ENCODE measurements at places on chromosomes 12 and 14.

- no peak for DNase-seq
Measured at GRCh38 chr12:53308276-53308675, 8.8 kb downstream of the MYG1 start.

DNA sequence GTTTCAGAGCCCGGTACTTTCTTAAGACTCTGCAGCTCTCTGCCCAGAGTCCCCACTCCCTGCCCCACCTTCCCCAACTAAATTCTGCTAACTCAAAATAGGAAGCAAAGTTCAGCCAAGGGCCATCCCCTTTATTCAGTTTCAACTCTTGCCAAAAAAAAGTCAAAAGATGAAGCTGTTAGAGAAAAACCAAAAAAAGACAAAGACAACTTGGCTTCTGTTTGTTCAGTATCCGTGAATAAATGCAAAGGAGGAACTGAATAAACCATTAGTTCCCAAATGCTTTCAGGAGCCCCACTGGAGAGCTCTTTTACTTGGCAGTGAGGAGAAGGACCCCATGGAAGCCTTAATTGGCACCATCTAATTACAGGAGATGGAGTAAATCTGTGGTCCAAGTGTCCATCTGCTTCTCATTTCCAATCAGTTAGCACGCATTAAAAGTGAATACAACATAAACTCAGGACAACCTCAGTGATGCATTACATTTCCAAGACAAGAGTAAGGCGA lies 155.4 kb upstream of the GZMB start:
- no peak for DNase-seq

- no peak for DNase-seq
Measured at GRCh38 chr12:111677186-111677585, 8.6 kb downstream of the BRAP start.

GRCh38 chr14:103738701-103739451 lies 23.3 kb downstream of the ZFYVE21 start:
- DNase-seq: no peak

- no peak for DNase-seq
Measured at GRCh38 chr12:3753544-3754284, 805 bp upstream of the CRACR2A start.

DNA sequence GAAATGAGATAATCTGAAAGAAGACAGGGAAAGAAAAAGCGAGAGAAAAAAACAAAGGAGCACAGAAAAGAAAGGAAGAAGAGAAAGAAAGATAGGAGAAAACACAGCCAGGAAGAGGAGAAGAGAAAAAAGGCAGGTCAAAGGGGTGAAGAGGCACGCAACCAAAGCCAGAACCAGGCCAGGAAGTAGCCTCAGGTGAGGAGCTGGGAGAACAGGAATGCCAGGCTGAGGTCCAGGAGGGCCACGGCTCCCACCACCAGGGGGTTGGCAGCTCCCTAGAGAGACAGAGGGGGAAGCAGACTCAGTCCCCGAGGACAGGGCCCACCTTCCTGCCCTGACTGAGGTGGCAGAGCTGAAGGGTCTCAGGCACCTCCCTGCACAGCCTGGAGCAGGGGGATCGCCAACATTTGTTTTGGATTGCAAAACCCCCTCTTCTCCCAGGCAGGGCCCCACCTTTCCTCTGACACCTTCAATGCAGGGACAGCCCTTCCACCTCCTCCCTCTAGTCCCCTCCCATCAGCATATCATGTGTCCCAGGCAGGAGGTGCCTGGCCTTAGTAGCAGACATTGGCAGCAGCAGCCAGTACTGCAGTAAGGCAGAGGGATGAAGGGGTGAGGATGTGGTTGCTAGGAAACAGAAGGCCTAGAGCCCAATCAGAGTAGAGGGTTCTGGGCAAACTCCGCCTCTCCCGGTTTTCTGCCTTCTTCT lies 2.0 kb upstream of the AP1G2 start:
- DNase-seq: no peak

DNA sequence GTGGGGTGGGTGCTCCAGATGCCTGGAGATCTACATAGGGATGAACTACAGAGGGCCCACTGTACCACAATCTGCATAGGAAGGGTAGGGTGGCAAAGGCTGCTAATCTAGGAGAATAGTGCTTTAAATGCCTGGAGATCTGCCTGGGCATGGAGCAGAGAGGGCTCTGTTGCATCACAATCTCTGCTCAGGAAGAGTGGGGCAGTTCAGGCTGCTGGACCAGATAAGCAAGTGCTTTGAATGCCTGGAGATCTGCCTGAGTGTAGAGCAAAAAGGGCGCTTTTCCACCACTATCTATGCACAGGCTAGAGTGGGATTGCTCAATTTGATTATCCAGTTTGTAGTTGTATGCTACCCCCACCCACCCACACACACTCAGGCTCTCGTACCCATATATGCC lies 886.3 kb upstream of the SEL1L start:
- no peak for DNase-seq

- no peak for DNase-seq
Measured at GRCh38 chr14:72559669-72560255, 334.1 kb downstream of the DPF3 start.

- DNase-seq: no peak
Measured at GRCh38 chr12:41515953-41516352, 327.8 kb downstream of the PDZRN4 start.

GRCh38 chr14:33733721-33734120 lies 217.2 kb downstream of the EGLN3 start:
- no peak for DNase-seq

GRCh38 chr14:65241125-65241752 lies 138.9 kb upstream of the MAX start:
- no peak for DNase-seq

DNA sequence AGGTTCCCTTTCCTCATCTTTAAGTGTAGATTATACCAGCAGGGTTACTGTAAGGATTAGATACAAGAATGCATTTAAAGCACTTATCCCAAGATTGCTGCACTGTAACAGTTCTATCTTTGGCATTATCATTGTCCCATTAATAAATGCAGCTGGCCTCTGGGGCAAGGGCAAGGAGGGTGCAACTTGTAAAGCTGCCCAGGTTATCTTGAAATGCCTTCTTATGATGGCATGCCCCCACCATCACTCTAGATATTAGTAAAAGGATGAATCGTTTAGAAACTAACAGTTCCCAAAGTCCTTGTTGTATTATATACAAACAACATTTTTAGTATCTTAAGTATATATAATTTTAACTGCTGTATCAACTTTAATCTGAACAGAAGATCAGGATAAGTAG lies 6.8 kb downstream of the LTA4H start:
- no peak for DNase-seq

GRCh38 chr12:89884416-89884898 lies 175.8 kb upstream of the ATP2B1 start:
- no peak for DNase-seq

GRCh38 chr12:60468546-60468945 lies 872.7 kb downstream of the SLC16A7 start:
- DNase-seq: no peak

GRCh38 chr14:71474301-71475265 lies 457.6 kb upstream of the RGS6 start:
- DNase-seq: no peak

- DNase-seq: no peak
Measured at GRCh38 chr14:94239406-94239805, 53.7 kb downstream of the SERPINA10 start.

GRCh38 chr12:57985685-57986084 lies 44.3 kb downstream of the ATP23 start:
- DNase-seq: no peak

DNA sequence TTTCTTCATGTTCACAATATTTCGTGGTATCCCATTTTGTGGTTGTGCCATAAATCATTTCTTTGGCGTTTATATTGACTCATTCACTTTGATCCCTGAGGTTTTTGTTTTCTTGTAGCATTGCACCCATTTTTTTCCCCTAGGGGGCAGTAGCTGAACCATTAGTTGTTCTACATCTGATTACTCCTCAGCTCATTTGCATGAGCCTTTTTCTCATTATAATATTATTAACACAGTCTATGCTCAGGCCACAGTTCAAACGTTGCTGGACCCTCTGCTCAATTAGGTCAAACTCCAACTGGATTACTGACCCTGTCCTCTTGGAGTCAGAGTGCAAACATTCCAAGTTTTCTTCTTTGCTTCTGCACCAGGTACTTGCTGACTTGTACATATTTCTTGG lies 475.4 kb upstream of the SEL1L start:
- no peak for DNase-seq

DNA sequence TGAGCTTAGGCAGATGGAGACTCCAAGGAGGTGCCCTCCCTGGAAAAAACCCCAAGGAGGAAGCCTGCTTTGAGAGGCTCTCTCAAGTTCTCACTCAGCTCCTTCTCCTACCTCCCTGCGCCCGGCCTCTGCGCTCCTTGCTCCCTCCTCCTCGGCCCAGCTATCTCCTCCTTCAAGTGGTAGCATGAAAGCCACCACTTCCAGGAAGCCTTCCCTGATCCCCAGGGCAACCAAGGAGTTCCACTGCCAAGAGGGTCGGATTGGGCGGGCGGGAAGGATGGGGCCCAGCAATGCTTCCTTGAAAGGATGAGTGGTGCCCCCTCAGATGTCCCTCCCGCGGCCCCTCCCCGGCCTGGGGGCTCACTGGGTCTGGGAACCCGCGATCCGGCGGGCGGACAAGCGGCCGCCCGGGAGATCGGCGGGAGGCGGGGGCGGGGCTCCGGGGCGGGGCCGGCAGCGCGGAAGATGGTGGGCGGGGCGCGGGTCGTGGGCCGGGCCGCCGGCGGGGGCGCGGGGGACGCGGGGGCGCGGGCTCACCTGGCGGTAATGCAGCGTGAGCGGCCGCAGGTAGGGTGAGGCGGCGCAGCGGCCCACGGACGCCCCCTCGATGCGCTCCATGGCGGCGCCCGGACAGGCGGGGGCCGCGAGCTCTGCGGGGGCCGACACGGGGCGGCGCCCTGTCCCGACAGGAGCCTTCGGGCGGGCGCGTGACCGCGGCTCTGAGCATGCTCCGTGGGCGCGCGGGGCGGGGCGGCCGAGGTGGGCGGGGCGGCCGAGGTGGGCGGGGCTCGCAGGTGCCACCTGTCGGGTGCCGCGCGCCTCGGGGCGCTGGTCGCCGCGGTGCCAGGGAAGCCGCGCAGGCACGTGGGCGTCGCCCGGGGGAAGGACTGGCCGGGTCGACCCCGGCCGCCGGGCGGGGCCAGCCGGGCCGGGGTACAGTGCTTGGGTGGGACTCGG lies at the start of gene NUDT14:
NUDT14 (minus strand) TSS at position 721 of the 957 bp plus-strand sequence; CDS start at position 618, 103 bp downstream.
- DNase-seq: peak; percentile 86

- no peak for DNase-seq
Measured at GRCh38 chr12:38956337-38956736, 50.9 kb upstream of the CPNE8 start.

DNA sequence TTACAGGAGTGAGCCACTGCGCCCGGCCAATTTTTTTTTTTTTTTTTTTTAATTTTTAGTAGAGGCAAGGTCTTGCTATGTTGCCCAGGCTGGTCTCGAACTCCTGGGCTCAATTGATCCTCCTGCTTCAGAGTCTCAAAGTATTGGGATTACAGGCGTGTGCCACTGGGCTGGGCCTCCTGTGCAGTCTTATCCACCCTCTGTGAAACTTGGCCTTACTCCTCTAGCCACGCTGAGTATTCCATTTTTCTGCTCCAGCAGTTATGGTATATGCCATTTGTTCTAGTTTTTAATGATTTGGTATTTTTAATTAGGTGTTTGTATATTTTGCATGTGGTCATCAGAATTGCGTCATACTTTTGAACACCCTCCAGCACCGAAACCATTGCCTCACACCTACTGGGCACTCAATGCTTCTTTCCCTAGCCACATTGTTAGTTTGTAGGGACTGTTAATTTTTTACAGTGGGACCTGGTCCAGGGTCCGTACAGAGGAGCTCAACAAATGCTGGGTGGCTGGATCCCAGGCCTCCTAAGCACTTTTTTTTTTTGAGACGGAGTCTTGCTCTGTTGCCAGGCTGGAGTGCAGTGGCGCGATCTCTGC lies 11.4 kb downstream of the RIOX1 start:
- DNase-seq: no peak

GRCh38 chr14:42057111-42057510 lies 450.4 kb downstream of the LRFN5 start:
- no peak for DNase-seq

DNA sequence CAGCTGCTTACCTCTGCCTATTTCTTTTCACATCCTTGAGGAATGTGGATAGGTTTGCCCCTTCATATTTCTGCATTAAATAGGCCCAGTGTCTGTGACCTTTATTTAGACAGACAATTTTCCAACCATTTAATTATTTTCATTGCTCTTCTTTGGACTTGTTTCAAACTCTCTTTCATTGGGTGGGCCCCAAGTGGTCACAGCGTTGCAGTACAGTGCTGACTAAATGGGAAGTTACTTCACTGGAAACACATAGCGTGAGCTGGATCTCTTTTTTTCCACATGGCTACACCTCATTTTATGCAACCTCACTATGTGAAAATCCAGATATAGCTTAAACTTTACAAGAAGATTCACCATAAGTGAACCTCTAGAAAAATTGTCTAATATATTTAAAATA lies 438.9 kb downstream of the ADAMTS20 start:
- DNase-seq: no peak

DNA sequence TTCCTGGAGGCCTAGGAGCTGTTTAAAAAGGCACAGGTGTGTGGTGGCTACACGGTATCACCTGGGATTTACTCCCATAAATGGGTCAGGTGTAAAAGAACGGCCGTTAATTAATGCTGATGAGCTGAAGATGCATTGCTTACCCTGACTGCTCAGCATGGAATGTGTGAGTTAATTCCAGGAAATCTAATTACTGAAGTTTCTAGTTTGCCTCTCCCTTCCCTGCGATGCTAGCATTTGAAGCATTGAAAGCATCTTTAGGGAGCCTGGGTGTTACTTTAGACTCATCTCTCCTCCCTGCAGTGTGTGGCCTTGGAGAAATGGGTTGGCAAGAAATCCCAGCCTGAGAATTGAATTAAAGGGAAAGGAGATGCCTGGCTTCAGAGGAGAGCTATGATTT lies 415.9 kb downstream of the FUT8 start:
- DNase-seq: no peak

GRCh38 chr12:4034921-4035320 lies 161.7 kb upstream of the PARP11 start:
- DNase-seq: no peak

DNA sequence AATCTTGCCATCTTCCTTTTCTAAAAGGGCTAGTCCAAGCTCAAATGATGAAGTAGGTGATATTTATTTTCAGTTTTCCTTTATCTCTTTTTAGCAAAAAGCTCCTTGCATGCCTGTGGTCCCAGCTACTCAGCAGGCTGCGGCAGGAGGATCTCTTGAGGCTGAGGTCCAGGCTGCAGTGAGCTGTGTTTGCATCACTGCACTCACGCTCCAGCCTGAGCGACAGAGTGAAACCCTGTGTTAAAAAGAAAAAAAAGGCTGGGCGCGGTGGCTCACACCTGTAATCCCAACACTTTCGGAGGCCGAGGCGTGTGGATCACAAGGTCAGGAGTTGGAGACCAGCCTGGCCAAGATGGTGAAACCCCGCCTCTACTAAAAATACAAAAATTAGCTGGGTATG lies 5.0 kb downstream of the TMEM116 start:
- no peak for DNase-seq

GRCh38 chr14:68085742-68086141 lies 266.2 kb downstream of the RAD51B start:
- no peak for DNase-seq

DNA sequence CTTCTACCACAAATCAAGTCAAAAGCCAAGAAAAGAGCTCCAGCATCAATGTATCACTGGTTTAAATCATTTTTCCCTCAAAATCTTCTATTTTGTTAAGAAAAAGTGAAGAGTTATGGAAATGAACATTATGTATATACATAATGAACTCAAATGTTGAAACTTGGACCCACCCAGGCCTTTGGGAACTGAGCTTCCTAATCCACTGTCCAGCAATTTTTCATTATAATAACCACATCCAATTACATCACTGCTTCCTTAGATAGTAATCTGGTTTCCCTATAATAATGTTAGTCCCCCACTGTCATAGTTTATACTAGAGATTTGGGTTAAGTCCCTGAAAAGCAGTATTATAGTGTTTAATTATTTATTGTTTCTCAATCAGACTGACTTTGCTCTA lies 170.9 kb downstream of the PIK3C2G start:
- no peak for DNase-seq

Data from activated CD8-positive, alpha-beta memory T cell treated with anti-CD3 and anti-CD28 coated beads, Interleukin-2, amount 50 U/mL, for 4 hours (primary cell).